ENCODE measurements at places on chromosomes 4 and X. TPM values are rescaled to one million over a fixed set of nuclear protein-coding genes. Genes with fewer than 3 reads are reported as not detected.
A peak's percentile ranks its signal among the peaks of the same experiment; 100 is the strongest.

GRCh38 chrX:37383313-37383712 lies 34.1 kb downstream of the PRRG1 start:
- no peak for DNase-seq
- no peak overlapping the region for H3K27ac ChIP-seq
- no peak overlapping the region for H3K4me3 ChIP-seq
- H3K4me1 ChIP-seq = no peaks in the 10 kb centered on the region
- no peaks in the 10 kb centered on the region for H3K36me3 ChIP-seq

GRCh38 chr4:128347930-128348660 lies 60.5 kb upstream of the PGRMC2 start:
- H3K4me1 ChIP-seq = no peaks in the 10 kb centered on the region
- no peak for DNase-seq

DNA sequence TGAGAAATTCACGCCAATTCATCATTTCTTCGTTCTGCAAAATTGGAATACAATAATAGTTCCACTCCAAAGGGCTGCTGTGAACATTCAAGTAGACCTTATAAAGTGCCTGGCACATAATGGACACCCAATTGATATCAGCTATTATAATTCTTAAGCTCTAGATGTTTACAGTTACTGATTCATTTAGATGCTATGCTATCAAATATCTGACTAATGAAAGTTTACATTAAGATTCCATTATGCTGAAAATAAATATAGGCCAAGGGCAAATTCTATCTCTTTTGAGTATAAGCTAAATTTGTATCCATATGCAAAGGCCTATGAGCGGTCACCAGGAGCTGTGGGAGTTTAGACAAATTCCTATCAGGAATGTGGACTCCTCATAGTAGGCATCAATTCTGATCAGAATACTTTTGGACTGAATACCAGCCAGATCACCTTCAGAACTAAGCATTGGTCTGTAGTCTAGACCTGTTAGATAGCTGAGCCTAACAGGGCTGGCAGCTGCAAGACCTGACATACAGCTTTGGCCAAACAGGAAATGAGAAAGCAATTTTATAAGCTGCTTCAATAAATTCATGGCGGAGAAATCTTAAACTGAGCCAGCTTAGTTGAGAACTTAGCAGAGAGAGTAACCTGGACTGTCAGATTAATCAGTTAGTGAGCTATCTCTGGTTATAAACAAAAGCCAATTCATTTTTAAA lies 384.3 kb upstream of the ACTRT1 start:
- no peak for DNase-seq
- H3K27ac ChIP-seq = no peak overlapping the region
- H3K27me3 ChIP-seq = no peaks in the 10 kb centered on the region
- H3K36me3 ChIP-seq = no peaks in the 10 kb centered on the region
- H3K4me3 ChIP-seq = no peak overlapping the region

Gene GUCY1B1
- polyA plus RNA-seq = 1.5 TPM

DNA sequence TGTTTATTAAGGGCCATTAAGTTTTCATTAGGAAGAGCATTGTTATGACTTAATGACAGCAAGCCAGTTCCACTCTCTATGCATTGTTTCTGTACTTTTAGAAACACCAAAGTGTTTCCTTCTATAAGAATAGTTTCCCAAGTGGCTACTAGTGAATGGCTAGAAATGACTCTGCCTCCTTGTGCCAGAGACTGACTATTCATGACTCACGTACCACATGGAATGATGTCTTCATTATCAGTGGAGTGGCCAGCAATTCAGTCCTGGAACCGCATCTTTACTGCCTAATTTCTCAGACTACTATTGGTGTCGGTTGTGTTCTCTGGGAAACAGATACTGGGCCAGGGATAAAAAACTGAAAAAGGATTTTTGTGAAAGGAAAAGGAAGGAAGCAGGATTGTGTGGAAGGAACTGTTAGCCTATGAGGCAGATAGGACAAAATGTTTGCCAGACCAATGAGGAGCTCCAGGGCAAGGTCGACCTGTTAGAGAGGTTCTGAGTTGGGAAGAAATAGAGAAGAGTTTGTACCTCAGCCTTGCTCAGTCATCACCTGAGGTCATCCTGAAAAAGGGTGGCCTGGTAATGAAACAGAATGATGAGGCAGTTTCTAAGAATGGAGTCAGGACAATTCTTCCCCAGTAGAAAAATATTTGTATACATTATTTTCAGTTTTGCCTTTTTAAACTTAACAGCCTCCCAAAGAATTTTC lies 218.6 kb downstream of the SPCS3 start:
- no peaks in the 10 kb centered on the region for H3K4me1 ChIP-seq
- no peak overlapping the region for H3K4me3 ChIP-seq
- H3K36me3 ChIP-seq = no peaks in the 10 kb centered on the region
- no peaks in the 10 kb centered on the region for H3K27me3 ChIP-seq

Gene REPS2
- polyA plus RNA-seq = 1.3 TPM

GRCh38 chr4:75099321-75099720 lies 166.4 kb downstream of the PARM1 start:
- no peaks in the 10 kb centered on the region for H3K36me3 ChIP-seq
- H3K27me3 ChIP-seq = no peaks in the 10 kb centered on the region
- no peak overlapping the region for H3K27ac ChIP-seq
- no peaks in the 10 kb centered on the region for H3K4me1 ChIP-seq
- no peak for DNase-seq

- peaks cover 17% of the 10 kb centered on the region for H3K4me1 ChIP-seq
- peak overlapping the region; percentile 45 for H3K4me3 ChIP-seq
- H3K27ac ChIP-seq = no peak overlapping the region
- no peak for DNase-seq
- peaks cover 64% of the 10 kb centered on the region for H3K27me3 ChIP-seq
- H3K36me3 ChIP-seq = no peaks in the 10 kb centered on the region
Measured at GRCh38 chr4:190020790-190021717, 6.0 kb downstream of the FRG2 start.

DNA sequence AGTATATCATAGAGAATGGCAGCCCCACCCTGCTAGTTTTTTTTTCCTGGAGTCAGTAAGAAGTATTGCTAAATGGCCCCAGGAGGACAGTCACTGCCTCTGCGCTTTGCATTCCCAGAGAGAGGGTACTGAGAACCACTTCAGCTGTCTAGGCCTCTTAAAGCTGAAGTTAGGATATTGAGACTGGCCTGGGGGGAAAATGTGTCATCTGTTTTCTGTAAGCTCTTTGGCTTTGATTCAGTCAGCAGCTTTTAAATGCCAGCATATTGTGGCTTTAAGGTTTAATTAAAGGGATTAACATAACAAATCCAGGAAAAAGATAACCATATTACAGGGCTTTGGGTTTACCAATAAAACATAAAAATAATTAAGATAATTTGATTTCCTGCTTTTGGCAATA lies 852.0 kb downstream of the PCDH18 start:
- no peak overlapping the region for H3K4me3 ChIP-seq
- DNase-seq = no peak
- no peaks in the 10 kb centered on the region for H3K27me3 ChIP-seq
- H3K27ac ChIP-seq = no peak overlapping the region
- H3K36me3 ChIP-seq = no peaks in the 10 kb centered on the region

Gene MSX1
- polyA plus RNA-seq = 0.75 TPM

DNA sequence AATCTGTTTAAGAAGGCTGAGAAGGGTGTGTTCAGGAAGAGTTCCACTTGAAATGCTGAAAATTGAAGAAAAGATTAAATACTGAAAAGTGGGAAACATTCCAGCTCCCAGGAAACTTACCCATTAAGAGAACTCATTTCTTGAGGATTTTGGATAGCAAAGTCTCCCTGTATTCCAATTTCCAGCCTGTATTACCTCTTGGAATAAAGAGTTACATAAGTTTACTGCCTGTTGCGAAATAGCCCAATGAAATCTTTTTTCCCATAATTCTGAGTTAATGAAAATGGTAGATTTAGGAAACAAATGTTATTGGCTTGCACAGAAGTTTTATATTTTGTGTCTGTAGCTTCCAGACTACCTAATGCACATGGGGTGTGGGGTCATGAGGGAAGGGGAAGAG lies 12.0 kb downstream of the NHSL2 start:
- no peak for DNase-seq
- H3K4me1 ChIP-seq = peaks cover 7% of the 10 kb centered on the region
- no peaks in the 10 kb centered on the region for H3K27me3 ChIP-seq
- no peak overlapping the region for H3K4me3 ChIP-seq

Gene L1CAM
- 16.4 TPM for polyA plus RNA-seq

GRCh38 chrX:135923353-135923752 lies 29.8 kb downstream of the SAGE1 start:
- H3K36me3 ChIP-seq = no peaks in the 10 kb centered on the region
- no peak overlapping the region for H3K27ac ChIP-seq

GRCh38 chr4:24236532-24236931 lies 346.7 kb upstream of the PPARGC1A start:
- H3K4me1 ChIP-seq = no peaks in the 10 kb centered on the region
- DNase-seq = no peak
- H3K4me3 ChIP-seq = no peak overlapping the region
- no peaks in the 10 kb centered on the region for H3K36me3 ChIP-seq

- no peaks in the 10 kb centered on the region for H3K27me3 ChIP-seq
- H3K27ac ChIP-seq = no peak overlapping the region
- no peaks in the 10 kb centered on the region for H3K36me3 ChIP-seq
- H3K4me1 ChIP-seq = no peaks in the 10 kb centered on the region
- H3K4me3 ChIP-seq = no peak overlapping the region
Measured at GRCh38 chr4:139764686-139765310, 99.2 kb downstream of the MGST2 start.

DNA sequence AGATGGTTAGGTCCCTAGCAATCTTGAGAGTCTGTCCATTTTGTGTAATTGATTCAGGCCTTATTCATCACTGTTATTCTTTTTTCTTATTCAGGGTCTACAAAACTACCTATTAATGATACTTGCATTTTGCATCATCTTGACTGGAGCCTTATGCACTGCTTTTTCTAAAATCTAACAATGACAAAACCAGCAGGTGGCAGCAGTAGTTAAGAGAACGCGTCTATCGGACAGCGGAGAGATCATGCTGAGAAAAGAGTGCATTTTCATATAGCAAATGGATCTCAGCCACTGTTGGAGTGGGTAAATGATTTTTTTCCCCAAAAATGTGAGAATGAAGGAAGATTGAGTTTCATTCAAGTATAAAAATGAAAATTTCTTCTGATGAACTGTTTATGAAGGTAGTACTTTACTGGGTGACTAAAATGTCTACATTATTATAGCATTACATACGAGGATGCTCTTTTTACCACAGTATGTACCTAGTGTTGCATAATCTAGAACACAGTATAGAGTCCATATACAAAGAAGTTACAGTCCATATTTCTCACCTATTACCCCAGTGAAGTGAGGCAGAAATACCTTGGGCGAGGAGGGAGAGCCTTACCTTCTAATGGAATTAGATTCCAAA lies 43.2 kb downstream of the TMEM144 start:
- 0 out of 2 replicates have a peak, but pooled peaks cover 3% of the 10 kb centered on the region for H3K4me1 ChIP-seq
- H3K27me3 ChIP-seq = no peaks in the 10 kb centered on the region
- no peak overlapping the region for H3K4me3 ChIP-seq
- no peak for DNase-seq

Gene MYOZ2
- not detected for polyA plus RNA-seq

DNA sequence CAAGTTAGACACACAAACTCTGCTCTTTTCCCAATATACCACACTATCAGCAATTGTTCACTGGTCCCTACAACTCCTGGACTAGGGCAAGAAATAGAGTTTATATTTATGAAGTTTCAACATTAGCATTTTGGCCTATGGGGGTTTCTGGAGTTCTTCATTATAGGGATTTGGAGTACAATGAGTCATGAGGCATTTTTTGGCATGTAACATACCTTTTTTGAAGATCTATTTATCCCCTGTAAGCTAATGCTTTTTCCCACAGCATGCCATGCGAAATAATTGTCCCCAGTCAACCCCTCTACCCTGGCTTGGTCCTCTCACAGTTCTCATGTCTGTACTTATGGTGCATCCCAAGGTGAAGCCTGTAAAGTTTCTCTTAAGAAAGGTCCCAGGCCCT lies 36.7 kb upstream of the EDA2R start:
- no peaks in the 10 kb centered on the region for H3K4me1 ChIP-seq
- H3K4me3 ChIP-seq = no peak overlapping the region
- H3K27ac ChIP-seq = no peak overlapping the region
- no peaks in the 10 kb centered on the region for H3K27me3 ChIP-seq

Gene MRPS18C
- 14.3 TPM for polyA plus RNA-seq

GRCh38 chr4:110621839-110622751 lies 782 bp downstream of the PITX2 start:
- no peak for DNase-seq
- H3K36me3 ChIP-seq = no peaks in the 10 kb centered on the region
- H3K4me3 ChIP-seq = peak overlapping the region; percentile 53
- peaks cover 25% of the 10 kb centered on the region for H3K4me1 ChIP-seq

DNA sequence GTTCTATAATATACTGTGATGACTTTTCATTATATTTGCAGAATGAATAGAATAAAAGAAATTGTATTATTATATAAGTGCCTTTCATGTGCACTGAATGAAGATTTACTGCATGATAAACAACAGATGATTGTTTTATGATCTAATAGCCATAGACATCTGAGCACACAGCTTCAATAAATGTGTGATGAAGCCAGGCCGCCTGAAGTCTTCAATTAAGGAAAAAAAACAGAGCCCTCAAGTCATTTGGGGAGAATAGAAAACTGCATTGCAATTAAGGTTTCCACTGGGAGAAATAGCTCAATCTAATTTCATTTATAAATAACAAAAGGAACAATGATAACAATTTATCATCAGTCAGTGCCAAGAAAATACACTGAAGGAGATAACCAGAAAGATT lies 955.2 kb downstream of the FSTL5 start:
- no peaks in the 10 kb centered on the region for H3K36me3 ChIP-seq
- H3K4me3 ChIP-seq = no peak overlapping the region
- H3K27ac ChIP-seq = no peak overlapping the region
- no peaks in the 10 kb centered on the region for H3K4me1 ChIP-seq
- no peaks in the 10 kb centered on the region for H3K27me3 ChIP-seq
- no peak for DNase-seq

DNA sequence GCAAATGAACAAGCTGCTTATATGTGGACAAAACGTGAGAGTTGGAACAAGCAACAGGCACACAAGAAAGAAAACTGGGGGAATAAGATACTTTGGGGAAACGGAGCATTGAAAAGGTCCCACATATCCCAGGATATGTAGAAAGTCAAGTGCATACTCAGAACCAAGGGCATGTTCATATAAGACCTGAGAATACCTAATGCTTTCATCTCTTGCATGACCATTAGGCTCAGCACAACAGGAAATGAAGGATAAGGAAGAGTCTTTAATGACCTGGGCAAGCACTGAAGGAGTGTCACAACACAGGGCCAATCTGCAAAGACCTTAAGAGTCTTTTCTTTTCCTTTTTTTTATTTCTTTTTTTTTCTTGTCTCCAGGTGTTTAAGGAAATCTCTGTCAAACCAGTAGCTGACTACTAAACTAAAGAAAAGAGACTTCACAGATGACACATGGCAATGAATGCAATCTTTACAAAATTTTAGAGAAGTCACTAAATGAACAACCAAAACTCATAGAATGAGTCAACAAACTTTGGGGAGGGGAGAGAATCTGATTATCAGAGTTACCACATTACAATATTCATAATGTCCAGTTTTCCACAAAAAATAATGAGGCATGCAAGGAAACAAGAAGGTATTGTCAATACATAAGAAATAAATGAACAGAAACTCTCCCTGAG lies 67.9 kb upstream of the STK26 start:
- no peaks in the 10 kb centered on the region for H3K4me1 ChIP-seq
- no peaks in the 10 kb centered on the region for H3K36me3 ChIP-seq
- no peak overlapping the region for H3K4me3 ChIP-seq
- H3K27ac ChIP-seq = no peak overlapping the region
- no peaks in the 10 kb centered on the region for H3K27me3 ChIP-seq

Gene TBX22
- 0.68 TPM for polyA plus RNA-seq

Gene RRAGB
- polyA plus RNA-seq = 6.8 TPM

- peaks cover 5% of the 10 kb centered on the region for H3K36me3 ChIP-seq
- no peak for DNase-seq
- no peak overlapping the region for H3K4me3 ChIP-seq
Measured at GRCh38 chr4:15665753-15666365, 10.7 kb upstream of the FBXL5 start.

Data from H1 (cell line).